ENCODE measurements at places on chromosomes 4 and X.

GRCh38 chrX:74446876-74447275 lies 25.6 kb downstream of the SLC16A2 start:
- no peak for DNase-seq

GRCh38 chrX:40058719-40059118 lies 39.0 kb downstream of the BCOR start:
- DNase-seq = no peak

- DNase-seq = no peak
Measured at GRCh38 chrX:56564164-56564885, 898 bp downstream of the UBQLN2 start.

- DNase-seq = no peak
Measured at GRCh38 chrX:43604753-43605152, 51.3 kb upstream of the MAOA start.

DNA sequence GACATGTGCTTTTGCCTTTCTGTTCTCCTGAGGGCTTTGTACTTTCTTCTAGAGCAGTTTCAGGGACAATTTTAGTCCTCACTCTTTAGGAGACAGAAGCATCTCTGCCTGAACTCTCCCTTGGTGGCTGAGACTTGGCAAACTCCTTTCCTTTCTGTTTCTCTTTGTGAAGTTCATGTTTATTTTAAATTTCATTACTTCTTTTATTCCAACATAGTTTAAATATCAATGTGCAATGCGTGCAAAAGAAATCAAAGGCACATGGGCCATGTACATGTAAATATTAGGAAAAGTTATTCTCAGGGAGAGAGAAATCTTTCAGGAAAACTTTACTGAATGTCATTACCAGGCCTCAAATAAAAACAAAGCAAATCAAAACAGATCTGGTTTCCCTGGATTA lies 177.6 kb downstream of the RNF150 start:
- DNase-seq = no peak

GRCh38 chrX:30373951-30374350 lies 64.8 kb upstream of the NR0B1 start:
- no peak for DNase-seq

- DNase-seq = no peak
Measured at GRCh38 chrX:39765327-39765726, 332.4 kb downstream of the BCOR start.

DNA sequence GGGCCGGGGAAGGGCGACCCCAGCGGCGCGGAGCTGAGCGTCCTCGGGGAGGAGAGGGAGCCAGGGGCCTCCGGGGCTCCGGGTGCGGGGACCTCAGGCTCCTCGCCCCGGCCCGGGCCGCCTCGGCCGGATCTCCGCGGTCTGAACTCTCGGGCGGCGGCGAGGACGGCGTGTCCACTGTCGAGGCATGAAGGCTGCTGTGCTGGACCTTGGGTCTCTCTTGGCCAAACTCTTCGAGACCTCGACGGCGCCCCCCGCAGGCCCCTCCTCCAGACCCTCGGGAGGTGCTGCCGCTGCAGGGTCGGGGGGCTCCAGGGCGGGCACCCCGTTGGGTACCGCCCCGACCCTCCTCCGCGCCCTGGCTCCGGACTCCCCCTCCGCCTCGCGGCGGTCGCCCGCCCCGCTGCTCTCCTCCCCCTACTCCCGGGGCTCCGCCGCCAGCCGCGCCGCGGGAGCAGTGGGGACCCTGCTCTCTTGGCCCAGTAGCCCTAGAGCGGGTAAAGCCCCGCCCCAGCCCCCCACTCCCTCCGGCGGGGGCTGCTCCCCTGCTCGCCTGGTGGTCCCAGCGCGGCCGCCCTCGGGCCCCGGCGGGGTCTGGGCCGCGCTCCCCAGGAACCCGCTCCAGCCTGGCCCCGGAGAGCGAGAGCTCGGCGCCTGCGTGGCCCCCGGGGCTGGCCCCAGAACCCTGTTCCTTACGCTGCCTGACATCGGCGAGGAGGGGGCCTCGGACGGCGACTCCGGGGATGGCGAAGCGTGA lies 564 bp downstream of the FAM149A start:
- no peak for DNase-seq

GRCh38 chr4:74157154-74157553 lies 764 bp upstream of the MTHFD2L start:
- DNase-seq = no peak

- DNase-seq = no peak
Measured at GRCh38 chrX:134572816-134573682, 85.2 kb downstream of the PLAC1 start.

DNA sequence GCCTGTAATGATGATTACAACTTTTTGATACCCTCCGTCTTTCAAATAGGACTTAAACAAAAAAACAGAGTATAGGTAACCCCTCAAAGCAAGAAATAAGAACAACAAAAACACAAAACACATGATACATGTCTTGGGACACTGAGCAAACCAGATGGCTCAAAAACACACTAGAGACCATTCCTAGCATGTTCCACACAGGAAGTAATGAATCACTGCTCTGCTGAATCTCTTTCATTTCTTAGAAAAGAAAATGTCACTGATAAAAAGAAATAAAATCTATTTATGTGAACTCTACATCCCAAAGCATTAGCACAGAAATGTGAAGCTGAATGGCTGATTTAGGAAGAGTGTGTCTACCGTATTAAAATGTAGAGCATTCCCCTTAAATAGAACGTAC lies 134.5 kb upstream of the IL15 start:
- DNase-seq = no peak

- no peak for DNase-seq
Measured at GRCh38 chr4:148810461-148810860, 368.2 kb upstream of the NR3C2 start.

DNA sequence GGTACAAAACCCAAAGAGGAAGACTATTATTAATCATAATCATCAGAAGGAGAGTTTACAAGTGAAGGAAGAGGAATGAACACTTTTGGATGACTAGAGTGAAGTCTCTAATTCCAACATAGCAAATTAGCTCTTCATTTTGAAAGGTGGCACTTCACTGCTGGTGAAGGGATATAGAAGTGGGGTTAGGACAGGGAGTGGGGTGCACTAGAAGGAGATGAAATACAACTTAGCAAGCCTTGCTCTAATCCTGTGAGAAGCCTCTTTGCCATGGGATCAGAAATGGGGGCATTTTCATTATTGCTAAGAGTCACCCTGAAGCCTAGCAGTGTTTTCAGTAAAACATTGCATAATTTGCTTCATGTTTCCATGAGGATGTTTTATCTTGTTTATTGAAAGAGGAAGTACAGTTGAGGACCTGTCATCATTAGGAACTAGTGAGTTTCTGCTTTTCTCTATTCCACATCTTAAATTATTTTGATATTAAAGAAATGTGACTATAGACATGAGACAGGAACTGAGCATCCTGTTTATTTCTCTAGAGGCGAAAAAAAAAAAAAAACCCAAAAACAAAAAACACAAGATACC lies 9.3 kb upstream of the GRPR start:
- DNase-seq = no peak

- no peak for DNase-seq
Measured at GRCh38 chrX:110311437-110312230, 6.3 kb downstream of the AMMECR1 start.

Measured in NCI-H2081 treated with DMSO at 0.1 percent for 48 hours (cell line).